ENCODE measurements at places on chromosomes 13 and 19.
A peak's percentile ranks its signal among the peaks of the same experiment; 100 is the strongest.

DNA sequence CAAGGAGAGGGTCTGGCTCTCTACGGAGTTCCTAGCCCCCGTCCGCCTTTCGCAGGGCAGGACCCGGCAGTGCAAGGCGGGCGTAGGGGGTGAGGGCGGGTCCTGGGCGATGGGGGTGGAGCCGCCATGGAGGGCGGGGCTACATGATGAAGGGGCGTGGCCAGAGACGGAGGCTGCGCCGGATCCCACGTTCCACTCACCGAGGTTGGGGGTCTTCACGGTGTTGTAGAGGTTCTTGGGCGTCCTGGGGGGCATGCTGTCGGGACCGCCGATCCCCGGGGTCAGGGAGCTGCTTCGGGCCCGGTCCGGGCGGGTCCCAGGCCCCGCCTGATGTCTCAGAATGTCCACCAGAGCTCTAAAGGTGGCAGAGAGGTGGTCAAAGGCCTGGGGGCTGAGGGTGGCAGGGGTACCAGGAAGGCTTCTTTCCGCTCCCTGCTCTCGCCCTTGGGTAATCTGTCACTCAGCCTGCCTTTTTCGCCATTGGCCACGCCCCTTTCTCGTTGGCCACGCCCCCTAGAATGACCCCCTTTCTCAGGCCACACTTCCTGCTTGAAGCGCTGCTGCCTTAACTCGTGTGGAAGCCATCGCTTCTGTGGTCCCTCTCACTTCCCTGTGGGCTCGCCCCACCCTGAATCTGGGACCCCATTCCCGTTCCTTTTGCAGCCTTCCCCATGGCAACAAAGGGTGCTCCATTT is 2.5 kb downstream of the SHISA7 start:
- DNase-seq: no peak

- DNase-seq: no peak
Measured at GRCh38 chr13:93466502-93467036, 240.0 kb downstream of the GPC6 start.

DNA sequence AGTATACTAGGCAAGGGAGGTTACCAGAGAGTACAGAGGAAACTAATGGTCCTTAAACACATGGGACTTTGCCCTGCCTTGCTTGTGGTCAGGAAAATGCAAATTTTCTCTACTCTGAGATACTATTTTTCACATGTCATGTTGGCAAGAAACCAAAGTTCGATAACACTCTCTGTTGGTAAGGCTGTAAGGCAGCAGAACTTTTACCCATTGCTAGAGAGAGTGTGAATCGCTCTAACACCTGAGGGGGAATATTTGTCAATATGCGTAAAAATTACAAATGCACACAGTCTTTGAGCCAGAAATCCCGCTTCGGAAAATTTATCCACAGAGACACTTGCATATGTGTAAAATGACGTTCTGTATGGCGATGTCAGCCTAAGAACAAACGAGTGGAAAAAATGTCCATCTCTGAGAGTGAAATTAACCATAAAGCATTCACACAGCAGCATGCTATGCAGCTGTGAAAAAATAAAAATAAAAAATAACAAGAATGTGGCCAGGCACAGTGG is 9.5 kb upstream of the RFX1 start:
- DNase-seq: no peak

GRCh38 chr13:26604784-26605545 is 47.5 kb downstream of the WASF3 start:
- no peak for DNase-seq

DNA sequence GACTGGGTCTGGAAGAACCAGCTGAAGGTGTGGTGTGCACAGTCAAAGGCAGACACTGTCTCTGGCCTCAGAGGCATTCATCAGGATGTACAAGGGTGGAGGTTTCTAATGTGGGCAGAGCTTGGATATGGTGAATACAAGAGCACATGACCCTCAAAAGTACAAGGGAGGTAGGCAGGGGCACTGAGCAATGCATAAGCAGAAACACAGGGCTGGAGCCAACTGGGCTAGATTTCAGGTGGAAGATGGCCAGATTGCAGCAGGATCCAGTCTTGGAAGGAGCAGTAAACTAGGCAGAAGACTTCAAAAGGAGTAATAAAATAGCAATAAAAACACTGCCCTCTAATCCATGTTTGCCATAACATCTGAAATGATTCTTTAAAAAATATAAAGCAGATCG is 417.1 kb downstream of the OLFM4 start:
- DNase-seq: no peak

GRCh38 chr13:99506634-99507033 is 5.4 kb downstream of the TM9SF2 start:
- no peak for DNase-seq

DNA sequence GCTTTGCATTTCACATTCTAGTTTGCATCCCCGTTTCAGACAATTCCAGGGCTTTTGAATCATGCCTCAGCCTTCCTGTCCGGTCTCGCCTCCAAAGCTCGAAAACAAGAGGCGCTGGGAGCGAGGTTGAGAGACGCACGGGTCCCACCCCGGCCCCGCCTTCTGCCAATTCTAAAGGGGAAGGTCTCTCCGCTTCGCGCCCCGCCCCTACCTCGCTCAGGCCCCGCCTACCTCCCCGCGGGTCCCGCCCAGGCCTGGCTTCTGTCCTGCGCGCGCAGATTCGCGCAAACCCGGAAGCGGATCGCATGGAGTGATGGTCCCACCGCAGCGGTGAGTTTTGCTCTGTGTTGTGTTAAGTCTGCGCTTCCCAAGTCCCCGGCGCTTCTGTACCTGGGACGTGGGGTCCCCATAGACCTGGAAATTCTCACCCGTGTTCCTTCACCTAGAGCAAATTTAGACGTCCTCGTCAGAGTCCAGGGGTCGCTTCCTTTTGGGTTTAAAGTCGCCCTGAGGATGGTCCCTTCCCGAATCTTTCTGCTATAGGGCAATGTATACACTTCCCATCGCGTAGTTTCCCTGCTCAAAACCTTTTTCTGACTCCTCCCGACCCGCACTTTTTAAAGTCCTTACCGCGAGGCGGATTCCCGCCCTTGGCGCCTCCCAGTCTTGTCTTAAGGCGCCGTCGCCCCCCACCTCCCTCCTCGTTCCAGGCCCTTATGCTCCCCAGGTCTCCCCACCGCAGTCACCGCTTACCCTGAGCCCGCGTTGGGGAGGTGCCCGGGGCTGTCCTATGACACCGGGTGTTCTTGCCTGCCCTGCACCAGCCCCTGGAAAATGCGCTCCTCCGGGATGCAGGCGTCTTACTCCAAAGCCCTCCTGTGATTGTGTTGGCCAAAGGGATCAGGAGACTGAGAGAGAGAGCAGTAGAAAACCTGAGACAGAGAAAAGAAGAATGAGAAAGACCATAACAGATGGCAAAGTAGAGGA is at the start of gene ZNF845:
Gene ZNF845, plus strand, starts transcription at position 287 of the 987 bp plus-strand sequence. CDS start 7,559 bp downstream, outside the sequence.
- DNase-seq: peak; percentile 95

GRCh38 chr13:113979791-113980471 is 6.1 kb upstream of the C13orf46 start:
- DNase-seq: no peak

DNA sequence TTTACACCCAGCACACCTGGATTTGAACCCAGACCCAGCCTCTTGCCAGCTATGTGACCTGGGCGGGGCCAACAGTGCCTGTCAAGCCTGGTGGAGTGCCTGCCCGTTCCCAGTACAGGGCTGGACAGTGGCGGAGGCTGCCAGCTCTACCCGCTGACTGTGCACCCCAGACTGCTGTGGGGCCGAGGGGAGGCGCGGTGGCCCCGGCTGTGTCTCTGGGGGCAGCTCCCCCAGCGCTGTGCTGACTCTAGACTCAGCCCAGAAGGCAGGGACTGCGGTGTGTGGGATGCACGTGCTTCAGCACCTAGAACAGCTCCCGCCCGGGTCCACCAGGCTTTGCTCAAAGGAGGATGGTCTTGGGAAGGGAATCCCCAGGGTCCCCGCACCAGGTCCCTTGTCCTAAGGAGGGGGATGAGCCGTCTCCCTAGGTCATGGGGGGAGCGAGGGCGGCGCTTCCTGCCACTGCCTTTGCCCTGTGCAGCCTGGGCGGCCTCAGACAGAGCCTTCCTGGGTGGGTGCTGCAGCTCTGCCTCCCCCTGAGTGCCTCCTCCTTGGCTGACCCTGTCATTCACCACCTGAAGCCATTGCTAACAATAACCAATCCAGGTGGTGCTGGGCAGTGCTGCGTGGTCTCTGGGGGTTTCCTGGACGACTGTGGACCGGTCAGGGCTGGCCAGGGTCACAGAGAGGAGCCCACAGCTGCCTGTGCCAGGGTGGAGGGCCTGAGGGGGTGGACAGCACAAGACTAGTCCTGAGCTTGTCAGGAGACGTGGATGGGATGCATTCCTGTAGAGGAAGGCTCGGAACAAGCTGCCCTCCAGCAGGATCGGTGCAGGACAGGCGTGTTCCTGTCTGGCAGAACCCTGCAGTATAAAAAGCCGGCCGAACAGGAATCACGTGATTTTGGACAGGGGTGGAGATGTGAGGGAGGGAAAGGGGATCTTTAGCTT is 18.6 kb downstream of the TMEM255B start:
- DNase-seq: no peak

GRCh38 chr19:27770095-27770494 is 1442.9 kb downstream of the UQCRFS1 start:
- no peak for DNase-seq

- DNase-seq: peak; percentile 18
Measured at GRCh38 chr19:8017808-8018207, 12.4 kb upstream of the ELAVL1 start.

DNA sequence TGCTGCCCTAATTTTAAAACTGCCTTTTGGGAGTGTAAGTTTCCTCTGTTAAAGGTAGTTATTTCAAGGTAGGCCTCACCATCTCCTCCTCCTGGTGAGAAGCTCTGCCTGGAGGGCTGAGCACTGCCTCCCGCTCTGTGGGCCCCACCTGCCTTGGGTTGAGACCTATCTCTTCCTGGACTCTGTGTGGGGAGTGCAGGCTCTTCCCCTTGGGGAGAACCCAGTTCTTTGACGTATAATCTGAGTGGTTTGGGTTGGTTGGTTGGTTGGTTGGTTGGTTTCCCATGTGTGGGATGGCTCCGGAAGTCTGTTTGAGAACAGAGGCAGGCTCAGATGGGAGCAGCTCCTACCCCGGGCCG is 39.1 kb downstream of the ACTN4 start:
- DNase-seq: peak; percentile 28
